Stimulated activated CD4-positive, alpha-beta T cell treated with anti-CD3 and anti-CD28 coated beads, Interleukin-1b, Interleukin-23, amount 100 ng/mL, for 1 hour (primary cell): ENCODE measurements at places on chromosomes 6 and 20.

- no peak for DNase-seq
Observed at GRCh38 chr6:90547991-90548390, 38.9 kb downstream of the MAP3K7 start.

GRCh38 chr20:61170496-61171320 lies 81.4 kb upstream of the CDH4 start:
- no peak for DNase-seq

DNA sequence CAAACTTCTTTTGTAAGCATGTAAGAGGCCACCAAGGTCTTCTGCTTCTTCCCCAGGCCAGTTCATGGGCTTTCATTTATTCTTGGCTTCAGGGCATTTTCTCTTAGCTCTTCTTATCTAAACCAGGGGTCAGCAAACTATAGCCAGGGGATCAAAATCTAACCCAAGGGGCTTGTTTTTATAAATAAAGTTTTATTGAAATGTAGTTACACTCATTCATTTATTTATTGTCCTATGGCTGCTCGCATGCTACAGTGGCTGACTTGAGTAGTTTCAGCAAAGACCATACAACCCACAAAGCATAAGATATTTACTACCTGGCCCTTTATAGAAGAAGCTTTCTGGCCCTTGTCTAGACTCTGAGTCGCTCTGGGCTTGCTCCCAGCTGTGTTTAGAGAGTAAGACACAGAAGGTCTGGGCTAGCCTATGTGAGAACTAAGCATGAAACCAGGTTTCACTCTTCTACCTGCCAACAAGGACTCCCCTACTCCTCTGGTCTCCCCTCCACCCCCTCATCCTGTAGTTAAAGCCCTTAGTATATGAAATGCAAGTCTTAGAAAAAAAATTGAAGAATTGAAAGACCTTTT lies 43.2 kb downstream of the KHDC1L start:
- no peak for DNase-seq

- no peak for DNase-seq
Observed at GRCh38 chr20:14729390-14729789, 392.0 kb upstream of the FLRT3 start.

DNA sequence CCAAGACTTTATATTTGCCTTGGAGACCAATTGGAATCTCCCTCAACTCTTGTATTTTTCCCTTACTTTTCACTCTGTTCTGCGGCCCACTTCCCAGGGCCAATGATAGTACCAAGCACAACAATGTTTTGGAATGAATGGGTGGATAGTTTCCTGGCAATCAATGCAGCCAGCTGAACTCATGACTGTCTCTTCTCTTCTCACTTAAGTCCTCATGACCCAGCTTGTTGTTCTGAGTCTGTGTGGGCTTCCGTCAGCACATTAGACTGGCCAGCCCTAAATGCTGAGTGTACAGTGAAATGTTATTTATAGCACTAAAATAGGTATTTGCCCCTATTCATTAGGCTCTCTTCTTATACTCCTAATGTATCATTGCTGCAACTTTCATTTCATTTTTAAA lies 5.6 kb upstream of the MBOAT1 start:
- DNase-seq, result no peak

GRCh38 chr6:98975421-98975820 lies 27.7 kb upstream of the FBXL4 start:
- DNase-seq, result no peak

- DNase-seq, result no peak
Observed at GRCh38 chr20:64165866-64166600, 1.8 kb downstream of the MYT1 start.

DNA sequence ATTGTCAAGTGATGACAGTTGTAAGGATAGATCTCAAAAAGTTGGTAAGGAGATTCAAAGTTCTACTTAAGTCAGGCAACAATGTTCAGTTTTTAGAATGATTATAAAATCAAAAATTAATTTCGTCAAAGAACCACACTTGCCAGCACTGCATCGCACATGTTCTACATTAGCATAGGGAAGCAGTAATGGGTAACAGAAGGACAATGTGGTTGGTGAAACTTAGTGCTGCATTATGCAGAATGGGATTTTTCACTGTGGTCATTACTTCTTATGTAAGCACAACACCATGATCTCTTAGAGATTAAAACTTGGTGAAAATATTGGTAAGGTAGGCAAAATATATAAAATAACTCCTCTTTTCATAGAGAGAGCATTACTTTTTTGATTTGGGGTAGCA lies 173.7 kb upstream of the THEMIS start:
- no peak for DNase-seq

- DNase-seq, result no peak
Observed at GRCh38 chr6:16743664-16744210, 17.5 kb downstream of the ATXN1 start.

DNA sequence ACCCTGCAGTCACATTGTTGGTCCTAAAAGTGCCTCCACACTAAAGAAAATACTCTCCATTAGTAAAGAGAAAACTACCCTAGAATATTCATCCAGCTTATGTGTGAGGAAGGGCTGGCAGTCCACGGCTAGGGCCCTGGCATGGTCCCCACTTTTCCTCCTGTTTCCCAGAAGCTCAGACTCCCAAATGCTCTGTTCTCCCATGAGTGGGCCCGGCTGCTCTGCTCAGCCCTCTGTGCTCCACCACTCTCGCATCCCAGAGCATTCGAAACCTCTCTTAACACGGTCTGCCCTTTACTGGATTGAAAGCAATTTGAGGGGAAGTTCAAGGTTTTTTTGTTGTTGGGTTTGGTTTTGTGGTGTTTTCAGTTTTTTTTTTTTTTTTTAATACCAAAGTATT lies 61.8 kb downstream of the APCDD1L start:
- DNase-seq, result no peak

DNA sequence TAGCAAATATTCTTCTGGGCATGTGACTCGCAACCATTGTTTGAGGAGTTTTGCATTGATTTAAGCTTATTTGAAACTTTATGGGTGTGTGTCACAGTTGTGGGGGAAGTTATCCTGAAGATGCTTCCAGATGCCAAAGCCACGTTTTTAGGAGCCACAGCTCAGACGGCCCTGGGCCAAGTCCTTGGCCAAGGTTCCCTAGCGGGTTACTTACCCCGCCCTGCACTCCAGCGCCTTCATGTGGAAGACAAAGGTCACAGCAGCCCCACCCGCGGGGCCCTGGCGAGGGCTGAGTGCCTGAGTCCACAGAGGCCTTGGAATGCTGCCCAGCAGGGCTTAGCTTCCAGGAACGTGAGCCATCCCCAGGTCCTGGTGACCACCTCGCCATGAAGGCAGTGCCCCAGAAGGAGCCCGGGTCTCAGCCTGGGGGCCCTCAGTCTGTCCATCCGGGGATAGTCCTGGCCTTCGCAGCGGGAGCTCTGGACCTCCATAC lies 308.3 kb downstream of the CDH4 start:
- DNase-seq, result no peak

GRCh38 chr6:95489185-95489863 lies 88.0 kb upstream of the MANEA start:
- DNase-seq, result no peak

DNA sequence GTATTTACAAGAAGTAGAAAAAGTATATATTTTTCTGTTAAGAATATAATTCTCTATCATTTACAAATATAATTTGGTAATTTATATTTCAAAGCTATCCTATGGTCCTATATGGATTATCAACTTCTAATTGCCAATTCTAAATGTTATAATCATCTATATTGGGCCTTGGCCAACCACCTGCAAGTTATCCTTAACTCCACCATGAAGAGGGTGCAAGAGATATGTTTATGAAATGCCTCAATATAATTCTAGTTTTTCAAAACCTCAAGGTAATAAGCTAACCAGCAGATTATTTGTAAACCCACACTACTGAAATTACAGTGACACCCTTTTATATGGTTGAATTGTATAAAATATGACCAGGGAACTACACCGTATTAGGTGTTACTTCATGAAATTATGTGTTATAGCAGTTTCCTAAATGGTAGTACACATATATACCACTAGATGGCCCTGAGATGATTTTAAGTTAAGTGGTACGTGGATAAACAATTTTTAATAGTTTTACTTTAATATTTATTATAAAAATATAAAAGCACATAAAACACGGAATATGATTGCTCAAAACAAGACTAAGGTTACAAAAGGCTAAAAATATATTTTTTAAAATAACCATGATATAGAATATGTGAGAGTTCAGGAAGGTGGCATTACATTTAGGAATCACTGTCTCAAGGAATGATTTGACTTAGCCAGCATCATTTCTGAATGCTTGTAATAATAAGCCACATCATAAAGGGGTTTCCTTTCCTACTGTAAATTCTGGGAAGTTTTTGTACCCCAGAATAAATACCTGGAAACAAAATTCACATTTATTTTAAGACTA lies 9.8 kb upstream of the PNISR start:
- no peak for DNase-seq

- no peak for DNase-seq
Observed at GRCh38 chr6:12529364-12530019, 187.1 kb upstream of the PHACTR1 start.

DNA sequence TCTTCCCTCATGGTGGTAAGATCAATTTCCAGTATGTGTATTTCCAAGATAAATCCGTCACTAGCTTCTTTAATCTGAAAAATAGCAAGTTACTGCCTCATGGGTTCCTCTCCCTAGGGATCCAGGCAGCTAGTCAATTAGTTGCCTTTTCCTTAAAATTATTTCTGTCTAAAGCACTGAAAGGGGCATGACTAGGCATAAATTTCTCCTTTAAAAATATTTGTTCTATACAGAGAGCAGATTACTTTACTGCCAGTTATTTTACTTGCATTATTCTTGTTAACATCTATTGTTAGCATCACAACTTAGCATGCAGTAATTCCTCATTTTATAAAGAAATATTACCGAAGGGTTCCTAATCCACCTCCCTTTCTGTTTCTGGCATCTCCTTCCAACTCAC lies 1.4 kb downstream of the MTCL3 start:
- DNase-seq, result no peak

- no peak for DNase-seq
Observed at GRCh38 chr6:79115553-79116182, 37.6 kb upstream of the PHIP start.

DNA sequence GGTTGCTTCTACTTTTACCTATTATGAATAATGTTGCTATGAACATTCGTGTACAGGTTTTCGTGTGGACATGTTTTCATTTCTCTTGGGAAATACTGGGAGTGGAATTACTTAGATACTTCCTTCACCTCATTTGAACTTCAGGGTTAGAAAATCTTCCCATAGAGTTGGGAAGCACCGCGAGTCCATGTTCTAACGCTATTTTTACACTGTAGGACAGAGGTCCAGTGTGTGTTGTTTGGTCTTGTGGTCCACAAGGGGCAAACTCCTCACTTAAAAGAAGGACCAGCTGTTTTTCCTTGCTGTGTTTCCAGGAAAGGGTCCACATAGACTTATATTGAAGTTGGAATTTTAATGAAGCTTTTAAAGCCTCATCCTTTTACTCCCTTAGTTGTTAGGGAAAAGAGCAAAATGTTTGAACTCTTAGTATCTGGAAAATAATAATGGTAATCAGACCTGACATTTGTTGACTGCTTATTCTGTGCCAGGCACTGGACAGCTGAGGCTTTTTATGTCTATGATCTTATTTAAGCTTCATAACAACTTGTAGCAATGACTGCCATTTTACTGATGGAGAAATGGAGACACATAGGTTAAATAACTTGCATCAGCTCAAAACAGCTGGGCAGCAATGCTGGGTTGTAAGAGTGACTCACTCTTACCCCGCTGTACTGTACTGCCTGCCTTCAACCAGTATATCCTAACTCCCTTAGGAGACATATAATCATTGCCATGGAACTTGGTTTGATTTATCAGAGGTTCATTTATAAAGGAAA lies 52.0 kb downstream of the CDC5L start:
- no peak for DNase-seq

GRCh38 chr6:112760831-112761230 lies 413.7 kb downstream of the RFPL4B start:
- DNase-seq, result no peak

GRCh38 chr6:153251326-153251725 lies 120.2 kb upstream of the RGS17 start:
- DNase-seq, result no peak

DNA sequence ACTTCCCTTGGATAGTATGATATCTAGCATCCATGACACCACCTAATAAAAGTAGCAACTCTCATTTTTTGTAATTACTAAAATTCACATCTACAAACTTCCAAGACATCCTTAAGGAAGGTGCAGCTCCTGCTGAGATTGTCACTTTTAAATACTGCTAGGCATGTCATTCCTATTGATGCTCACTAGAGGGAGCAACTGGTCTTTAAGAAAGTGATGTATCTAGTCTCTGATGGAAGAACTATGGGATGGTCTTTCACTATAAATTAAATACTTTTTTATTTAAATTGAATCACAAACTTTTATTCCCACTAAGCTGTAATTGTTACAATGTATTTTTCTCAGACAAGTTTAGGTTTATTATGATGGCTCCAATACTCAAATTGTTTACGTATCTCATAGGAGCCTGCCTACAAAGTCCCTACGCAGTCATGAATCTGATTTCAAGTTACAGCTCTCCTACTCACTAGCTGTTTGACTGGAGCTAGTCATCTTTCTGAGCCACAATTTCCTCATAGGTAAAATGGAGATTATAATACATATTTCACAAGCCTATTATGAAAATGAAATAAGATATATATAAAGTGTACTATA lies 8.1 kb upstream of the TSPYL1 start:
- no peak for DNase-seq

- no peak for DNase-seq
Observed at GRCh38 chr6:52523378-52524142, 53.3 kb downstream of the TRAM2 start.

DNA sequence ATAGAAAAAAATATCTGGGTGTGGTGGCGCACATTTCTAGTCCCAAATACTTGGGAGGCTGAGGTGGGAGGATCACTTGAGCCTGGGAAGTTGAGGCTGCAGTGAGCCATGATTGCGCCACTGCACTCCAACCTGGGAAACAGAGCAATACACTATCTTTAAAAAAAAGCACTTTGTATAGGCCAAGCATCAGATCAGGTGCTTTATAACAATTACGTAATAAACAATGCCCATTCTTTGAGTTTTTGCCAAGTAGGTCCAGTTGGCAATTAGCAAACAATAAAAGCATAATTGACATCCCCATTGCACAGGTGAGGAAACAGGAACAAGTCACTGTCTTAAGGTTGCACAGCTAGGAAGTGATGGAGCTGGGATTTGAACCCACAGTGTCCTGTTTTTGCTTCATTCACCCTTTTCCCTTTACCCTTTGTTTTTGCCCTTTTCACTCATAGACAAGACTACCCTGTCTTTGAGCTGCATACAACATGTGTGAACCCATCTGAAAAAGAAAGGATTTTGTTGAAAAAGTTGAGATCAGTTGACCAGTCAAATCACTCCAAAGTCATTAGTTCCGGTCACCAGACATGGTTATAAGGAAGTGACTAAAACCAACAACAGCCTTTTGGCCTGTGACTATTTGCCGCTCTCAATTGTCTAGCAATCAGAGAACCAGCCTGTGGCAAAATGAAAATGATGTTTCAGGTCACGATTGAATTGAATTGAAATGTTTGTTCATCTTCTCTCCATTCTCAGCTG lies 303.6 kb downstream of the TFAP2C start:
- DNase-seq, result no peak
